ENCODE measurements at places on chromosomes 11 and 22.

DNA sequence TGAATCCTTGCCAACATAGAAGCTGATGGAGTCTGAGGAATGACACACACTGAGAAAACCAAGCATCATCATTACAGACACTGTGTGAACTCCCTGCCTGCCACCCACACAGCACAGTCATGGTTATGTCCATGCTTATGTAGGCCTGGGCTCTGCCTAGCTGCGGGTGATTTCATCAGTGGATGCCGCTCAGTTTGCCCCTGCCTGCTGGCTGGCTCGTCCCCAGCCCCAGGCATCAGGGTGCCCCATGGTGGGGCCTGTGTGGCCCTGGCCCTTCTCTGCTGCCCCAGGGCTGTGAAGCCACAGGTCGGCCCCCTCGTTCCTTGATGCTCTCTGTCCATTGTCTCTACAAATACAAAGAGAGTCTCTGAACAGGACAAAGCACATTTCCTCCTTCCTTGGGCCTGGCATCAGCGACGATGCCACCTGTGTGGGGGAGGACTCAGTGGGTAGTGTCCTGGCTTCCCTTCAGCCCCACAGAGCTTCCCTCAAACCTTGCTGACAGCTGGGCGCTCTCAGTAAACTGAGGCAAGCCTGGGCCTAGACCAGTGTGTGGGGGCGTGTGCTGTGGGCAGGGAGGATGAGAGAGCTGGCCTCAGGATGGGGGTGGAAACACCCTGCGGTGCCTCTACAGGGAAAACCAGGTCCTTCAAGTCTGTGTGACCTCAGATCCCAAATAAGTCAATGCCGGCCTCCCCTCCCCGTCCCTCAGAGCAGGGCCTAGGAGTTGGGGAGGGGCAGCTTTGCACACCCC is 20.0 kb upstream of the TUB start:
- no peak for DNase-seq

- DNase-seq, result no peak
Measured at GRCh38 chr22:38177044-38177443, 4.6 kb downstream of the PLA2G6 start.

DNA sequence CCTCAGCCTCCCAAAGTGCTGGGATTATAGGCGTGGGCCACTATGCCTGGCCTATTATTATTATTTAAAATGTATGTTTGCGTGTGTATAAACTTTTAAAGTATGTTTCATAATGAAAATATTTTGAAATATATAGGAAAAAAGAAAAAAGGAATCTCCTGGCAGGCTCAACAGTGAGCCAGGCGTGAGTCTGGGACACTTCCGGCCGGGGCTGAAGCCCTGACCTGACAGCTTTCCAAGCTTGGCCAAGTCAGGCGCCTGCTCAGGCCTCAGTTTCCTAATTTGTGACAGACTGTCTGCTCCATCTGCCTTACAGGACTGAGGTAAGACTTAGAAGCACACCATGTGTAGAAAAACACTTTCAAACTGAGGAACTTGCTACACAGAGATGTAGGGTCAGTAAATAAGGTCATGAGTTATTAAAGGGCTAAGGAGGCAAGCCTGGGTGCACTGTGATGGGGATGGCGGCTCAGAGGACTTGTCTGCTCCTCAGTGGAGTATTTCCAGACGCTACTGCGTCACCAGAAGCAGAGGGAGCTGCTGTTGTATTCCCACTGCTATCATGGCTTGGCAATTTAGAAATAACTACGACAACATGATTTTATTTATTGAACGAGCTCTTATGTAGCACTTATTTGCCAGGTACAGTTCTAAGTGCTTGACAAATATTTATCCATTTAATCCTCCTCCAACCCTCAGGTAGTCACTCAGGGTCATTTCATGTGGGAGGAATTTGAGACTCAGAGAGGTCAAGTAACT is 100.1 kb downstream of the PRR5L start:
- DNase-seq, result no peak

- no peak for DNase-seq
Measured at GRCh38 chr11:87141980-87142514, 104.3 kb downstream of the TMEM135 start.

DNA sequence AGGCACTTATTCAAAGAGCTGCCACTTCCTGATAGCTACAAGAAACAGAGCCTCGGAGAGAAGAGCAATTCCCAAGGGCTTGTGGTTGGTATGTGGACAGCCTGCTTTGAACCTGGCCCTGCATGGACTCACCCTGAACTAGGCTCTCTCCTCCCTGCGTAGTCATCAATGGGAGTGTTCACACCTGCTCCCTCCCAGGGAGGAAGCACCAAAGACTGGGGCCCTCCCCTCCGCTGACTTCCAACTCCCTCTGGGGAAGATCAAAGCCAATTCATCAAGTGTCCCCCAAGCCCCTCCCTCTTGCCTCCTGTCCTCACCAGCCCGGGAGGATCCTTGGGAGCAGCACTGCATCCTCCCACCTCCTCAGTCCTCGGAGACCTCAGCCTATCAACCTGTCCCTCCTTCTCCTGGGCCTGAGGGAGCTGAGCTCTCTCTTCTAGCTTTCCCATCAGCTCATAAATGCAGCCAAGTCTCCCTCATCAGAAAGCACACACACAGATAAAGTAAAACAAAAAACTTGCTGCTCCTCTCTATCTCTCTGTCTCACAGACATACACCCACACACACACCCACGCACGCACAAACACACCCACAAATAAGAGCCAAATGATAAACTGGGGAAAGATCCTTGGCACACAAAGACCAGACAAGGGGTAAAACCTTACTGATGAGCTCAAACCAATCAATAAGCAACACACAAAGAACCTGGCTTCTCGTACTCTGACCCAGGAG is 3.3 kb downstream of the A4GALT start:
- DNase-seq, result peak; percentile 66

DNA sequence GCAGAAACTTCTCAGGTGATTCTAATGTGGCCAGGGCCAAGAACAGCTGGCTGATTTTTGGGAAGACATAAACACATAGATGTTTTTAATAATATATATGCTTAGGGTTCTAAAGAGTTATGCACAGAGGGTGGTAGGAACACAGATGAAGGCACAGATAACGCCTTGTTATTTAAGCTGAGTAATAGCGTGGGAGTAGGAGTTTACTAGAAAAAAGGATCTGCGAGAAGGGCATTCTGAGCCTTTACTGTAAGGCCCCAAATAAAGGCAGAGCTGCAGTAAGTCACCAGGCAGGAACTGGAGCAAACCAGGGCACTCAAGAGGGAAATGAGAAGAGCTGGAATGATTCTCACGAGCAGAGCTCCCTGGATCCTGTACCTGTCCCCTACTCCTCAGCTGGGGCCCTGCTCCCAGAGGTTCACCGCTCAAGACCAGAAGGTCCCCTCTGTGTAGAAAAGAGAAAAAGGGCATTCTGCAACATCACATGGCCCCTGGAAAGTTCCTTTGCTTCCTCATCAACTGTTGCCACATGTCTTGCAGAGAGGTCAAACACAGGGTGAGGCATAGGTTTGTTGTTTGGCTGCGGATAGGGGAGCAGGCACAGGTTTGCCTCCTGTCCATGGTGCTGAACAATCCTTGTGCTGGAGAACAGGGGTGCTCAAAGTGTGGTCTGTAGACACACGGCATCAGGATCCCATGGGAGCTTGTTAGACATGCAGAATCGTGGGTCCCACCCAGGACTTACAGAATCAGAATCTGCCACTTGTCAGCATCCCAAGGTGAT is 125.7 kb downstream of the TENM4 start:
- no peak for DNase-seq

- DNase-seq, result no peak
Measured at GRCh38 chr11:47714554-47715081, 551 bp downstream of the AGBL2 start.

DNA sequence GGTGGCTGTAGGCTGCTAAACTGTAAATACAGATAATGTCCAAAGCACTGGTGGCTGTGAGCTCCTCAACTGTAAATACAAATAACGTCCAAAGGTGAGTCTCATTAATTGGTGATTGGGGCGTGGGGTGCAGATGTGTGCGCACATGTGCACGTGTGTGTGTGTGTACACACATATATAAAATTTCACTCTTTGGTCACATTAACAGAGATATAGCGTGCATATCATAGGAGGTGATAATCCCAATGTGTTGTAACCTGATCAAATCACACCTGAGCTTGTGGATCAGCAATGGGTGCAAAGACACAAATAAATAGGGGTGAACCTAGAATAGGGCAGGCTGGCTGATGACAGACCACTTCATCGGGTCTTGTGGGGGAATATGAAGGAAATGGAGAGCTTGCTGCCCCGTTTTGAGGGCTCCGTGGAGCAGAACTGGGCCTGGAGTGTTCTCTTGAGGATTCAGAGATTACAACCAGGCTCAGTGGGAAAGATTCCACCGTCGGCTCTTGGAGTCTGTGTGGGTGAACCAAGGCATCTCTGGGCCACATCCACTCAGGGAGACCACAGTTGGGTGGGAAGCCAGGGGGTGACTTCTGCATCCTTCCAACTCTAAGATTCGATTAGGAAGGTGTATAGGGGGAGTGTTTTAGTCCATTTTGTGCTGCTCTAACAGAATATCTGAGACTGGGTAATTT is 24.9 kb upstream of the OSBPL5 start:
- no peak for DNase-seq

- no peak for DNase-seq
Measured at GRCh38 chr22:25475257-25476022, 89.0 kb upstream of the GRK3 start.

All from NCI-H2171 (cell line).